Activated gamma-delta T cell treated with Interleukin-2 at 50 U/mL for 16 hours (primary cell): ENCODE measurements at places on chromosomes 3 and 15.

- no peak for DNase-seq
These were observed 250.5 kb downstream of the ADAMTSL3 start for GRCh38 chr15:83904107-83905040.

- DNase-seq, result no peak
These were observed 116.7 kb downstream of the DLG1 start for GRCh38 chr3:197181741-197182140.

GRCh38 chr15:31359702-31360111 is 33.1 kb downstream of the KLF13 start:
- DNase-seq, result no peak

- DNase-seq, result peak; percentile 38
These were observed 28.3 kb downstream of the PLXND1 start for GRCh38 chr3:129577925-129578786.

GRCh38 chr15:89494031-89494430 is 2.4 kb downstream of the RHCG start:
- DNase-seq, result no peak
